Activated T-cell treated with anti-CD3 and anti-CD28 coated beads, Interleukin-2, amount 50 U/mL, for 24 hours (primary cell): ENCODE measurements at places on chromosomes 5 and 9.
A peak's percentile ranks its signal among the peaks of the same experiment; 100 is the strongest.

- no peak for DNase-seq
- no peaks in the 10 kb centered on the region for H3K27me3 ChIP-seq
- H3K27ac ChIP-seq = peak overlapping the region; percentile 68
- H3K4me1 ChIP-seq = no peaks in the 10 kb centered on the region
Measured at GRCh38 chr9:128333451-128333869, 6.9 kb upstream of the SLC27A4 start.

DNA sequence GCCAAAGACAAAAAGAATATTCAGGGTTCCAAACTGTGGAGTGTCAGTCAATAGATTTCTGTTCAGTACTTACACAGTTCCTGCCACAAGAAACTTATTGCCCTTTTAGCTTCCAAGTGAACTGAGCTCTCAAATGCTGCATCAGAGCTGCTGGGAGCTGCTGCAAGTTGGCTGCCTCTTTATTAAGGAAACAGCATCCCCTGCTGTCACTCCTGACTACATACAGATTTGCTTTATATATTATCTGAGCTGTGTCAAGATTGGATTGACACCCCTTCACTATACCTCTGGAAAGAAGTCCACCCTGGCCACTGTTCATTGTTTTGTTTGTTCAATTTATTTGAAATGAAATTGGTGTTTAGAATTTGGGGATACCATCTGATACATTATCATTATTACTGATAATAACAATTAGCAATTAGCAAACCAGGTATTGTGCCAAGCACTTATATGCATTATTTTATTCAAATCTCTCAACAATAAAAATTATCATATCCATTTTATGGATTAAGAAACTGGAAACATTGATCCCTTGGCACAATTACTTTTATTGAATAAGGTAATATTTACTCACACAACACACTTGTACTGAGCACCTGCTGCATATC, 16.4 kb upstream of the C5orf58 start:
- no peak overlapping the region for H3K27ac ChIP-seq
- no peak overlapping the region for H3K4me3 ChIP-seq
- no peaks in the 10 kb centered on the region for H3K36me3 ChIP-seq
- DNase-seq = no peak
- no peaks in the 10 kb centered on the region for H3K27me3 ChIP-seq

DNA sequence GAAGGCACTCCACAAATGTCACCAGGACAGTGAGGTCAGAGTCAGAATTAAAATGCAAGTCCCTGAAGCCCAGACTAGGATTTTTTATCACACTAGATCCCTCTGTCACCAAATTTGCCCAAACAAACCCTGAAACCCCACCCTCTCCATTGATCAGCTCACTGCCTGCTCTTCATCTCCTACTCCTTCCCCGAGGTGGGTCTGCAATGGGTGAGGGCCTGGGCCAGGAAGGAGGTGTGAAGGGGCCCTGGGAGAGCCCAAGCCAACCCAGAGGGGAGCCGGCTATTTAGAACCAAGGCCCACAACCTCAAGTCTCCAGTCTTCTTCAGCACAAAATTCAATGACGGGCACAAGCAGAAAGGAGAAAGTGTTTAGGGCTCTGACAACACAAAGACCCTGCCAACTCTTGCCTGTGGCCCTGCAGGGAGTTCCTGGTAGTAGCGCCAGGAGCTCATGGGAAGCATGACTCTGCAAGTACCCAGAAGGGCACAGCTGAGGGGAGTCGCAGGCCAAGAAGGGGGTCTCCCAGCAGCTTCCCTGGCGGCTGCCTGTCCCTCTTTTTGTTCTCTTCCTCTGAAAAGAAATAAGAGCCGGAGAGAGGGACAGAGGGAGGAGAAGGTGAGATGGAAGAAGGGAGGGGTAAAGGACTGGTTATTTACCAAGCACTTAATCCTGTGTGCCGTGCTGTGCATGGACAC, 5.5 kb downstream of the FOXI1 start:
- no peak for DNase-seq
- H3K27ac ChIP-seq = no peak overlapping the region
- H3K36me3 ChIP-seq = no peaks in the 10 kb centered on the region
- H3K4me1 ChIP-seq = no peaks in the 10 kb centered on the region
- H3K27me3 ChIP-seq = peaks cover 2% of the 10 kb centered on the region

GRCh38 chr5:2715856-2716255, 35.6 kb downstream of the IRX2 start:
- H3K27ac ChIP-seq = no peak overlapping the region
- no peaks in the 10 kb centered on the region for H3K36me3 ChIP-seq
- no peaks in the 10 kb centered on the region for H3K4me1 ChIP-seq
- H3K4me3 ChIP-seq = no peak overlapping the region
- H3K27me3 ChIP-seq = peaks cover 4% of the 10 kb centered on the region

DNA sequence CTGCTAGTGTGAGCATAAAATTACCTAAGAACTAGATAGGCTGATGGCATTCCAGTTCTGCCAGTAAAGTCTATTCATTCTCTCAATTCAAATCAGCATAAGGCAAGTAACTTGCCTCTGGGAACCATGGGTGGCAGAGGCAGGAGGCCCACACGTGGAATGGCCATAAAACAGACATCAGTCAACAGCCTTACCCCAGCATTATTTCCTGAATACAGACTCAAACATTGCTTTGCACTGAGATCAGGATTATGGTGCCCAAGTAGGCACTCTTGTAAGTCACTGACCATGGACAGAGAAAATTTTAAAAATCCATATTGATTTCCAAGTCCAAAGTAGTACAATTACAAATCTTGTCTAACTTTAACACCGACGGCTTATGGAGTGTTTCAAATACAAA, 157.7 kb downstream of the NR2F1-AS1 start:
- H3K27ac ChIP-seq = no peak overlapping the region
- no peaks in the 10 kb centered on the region for H3K36me3 ChIP-seq
- no peak overlapping the region for H3K4me3 ChIP-seq
- no peak for DNase-seq

- no peak overlapping the region for H3K4me3 ChIP-seq
Measured at GRCh38 chr5:9468060-9468388, 77.9 kb downstream of the SEMA5A start.

DNA sequence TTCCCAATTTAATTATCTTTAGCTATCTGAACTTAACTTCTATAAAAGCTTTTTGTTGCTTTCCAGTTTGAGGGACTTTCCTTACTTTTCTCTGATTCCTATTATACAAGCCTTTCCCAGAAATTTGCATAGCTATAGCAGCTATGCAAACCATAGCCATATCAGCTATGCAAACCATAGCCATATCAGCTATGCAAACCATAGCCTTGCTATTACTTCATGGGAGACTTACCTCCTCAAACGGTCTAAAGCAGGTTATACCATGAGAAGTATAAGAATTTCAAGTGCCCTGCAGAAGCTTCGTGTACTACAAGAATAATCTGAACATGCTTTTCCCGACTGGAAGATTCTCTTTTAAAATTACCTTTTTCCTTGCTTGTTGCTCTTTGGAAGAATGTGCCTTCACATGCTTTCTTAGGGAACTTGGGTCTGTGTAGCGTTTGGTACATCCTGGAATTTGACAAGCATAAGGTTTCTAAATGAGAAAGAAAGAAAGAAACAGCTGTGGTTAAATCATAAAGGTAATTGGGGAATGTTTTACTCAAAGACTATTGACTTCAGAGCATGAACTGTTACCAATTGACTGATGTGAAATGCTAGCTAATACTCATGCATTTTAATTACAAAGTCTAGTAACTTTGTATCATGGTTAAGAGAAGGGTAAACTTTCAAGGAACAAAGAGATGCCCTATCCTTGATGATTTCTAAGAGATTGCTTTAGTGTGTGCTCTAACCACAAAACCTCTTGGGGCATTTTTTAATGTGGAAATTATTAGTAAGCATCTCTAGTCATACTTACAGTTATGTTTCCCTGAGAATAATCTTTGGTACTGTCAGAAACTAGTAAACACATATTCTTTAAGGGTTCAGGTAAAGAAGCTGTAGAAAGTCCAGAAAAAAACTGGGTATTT, 367.6 kb downstream of the GLIS3 start:
- no peaks in the 10 kb centered on the region for H3K27me3 ChIP-seq
- peaks cover 9% of the 10 kb centered on the region for H3K36me3 ChIP-seq
- no peak overlapping the region for H3K4me3 ChIP-seq
- no peak for DNase-seq

- no peak overlapping the region for H3K4me3 ChIP-seq
- H3K27me3 ChIP-seq = no peaks in the 10 kb centered on the region
- no peak overlapping the region for H3K27ac ChIP-seq
Measured at GRCh38 chr5:5231576-5231975, 91.4 kb downstream of the ADAMTS16 start.

DNA sequence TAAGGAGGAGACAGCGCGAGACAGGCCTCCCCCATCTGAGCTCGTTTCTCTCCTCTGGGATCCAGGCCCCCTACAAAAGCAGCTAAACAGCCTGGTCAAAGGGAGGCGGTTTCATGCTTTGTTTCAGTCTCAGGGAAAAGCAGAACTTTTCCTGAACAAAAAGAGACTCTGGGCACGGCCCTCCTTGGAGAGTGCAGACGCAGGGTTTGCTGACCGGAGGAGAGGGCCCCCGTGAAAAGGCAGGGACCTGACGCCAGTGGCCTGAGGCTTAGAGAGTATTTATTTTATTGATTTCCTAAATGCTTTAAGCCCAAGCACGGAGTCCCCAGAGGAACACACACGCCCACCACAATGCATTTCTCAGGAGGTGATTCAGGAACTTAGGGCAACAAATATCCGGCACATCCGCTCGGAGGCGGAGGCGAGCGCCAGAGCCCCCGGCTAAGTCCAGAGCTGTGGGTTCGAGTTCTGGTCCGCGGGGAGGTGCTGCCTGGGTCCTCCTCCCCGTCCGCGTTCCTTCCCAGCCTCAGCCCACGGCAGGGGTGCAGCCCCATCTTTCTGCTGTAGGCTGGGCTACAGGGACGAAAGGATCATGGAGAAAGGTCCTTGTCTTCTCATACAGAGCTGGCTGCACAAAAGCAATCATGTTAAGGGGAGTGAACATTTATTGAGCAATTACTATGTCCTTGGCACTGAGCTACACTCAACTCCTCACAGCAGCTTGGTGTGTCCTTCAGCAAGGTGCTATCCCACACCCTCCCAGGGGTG, 40.0 kb downstream of the PTGES start:
- H3K27me3 ChIP-seq = no peaks in the 10 kb centered on the region
- H3K36me3 ChIP-seq = no peaks in the 10 kb centered on the region
- no peak for DNase-seq

DNA sequence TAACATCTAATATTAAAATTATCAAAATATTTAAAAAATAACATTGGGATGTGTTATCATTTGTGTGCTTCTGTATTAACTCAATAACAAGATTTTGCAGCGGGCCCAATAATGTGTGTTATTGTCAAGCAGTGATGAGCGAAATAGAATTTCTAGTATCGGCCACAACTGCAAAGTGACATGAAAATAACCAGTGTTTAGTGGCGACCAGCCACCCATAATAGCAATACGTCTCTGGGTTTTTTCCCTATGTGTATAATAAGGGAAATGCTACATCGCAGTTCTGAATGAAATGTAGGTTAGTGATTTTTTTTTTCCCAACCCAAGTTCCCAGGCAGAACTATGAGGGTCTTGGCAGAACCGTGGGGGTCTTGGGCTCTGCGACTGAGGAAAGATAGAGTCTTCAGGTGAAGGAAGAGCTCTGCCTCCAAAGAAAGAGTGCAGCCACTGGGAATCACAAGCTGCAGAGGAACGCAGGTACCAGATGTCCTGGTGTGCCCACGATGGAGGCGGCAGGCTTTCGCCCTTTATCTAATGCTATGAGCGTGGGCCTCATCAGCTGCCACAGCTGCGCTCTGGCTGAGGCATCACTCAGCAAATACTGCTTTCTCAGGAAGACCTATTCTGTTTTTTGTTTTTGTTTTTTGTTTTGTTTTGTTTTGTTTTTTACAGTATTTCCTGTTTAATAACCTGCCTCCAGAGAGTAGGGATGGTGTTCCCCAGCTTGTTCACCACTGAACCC, 235.0 kb downstream of the ROR2 start:
- no peak overlapping the region for H3K27ac ChIP-seq
- H3K4me3 ChIP-seq = no peak overlapping the region
- DNase-seq = no peak

DNA sequence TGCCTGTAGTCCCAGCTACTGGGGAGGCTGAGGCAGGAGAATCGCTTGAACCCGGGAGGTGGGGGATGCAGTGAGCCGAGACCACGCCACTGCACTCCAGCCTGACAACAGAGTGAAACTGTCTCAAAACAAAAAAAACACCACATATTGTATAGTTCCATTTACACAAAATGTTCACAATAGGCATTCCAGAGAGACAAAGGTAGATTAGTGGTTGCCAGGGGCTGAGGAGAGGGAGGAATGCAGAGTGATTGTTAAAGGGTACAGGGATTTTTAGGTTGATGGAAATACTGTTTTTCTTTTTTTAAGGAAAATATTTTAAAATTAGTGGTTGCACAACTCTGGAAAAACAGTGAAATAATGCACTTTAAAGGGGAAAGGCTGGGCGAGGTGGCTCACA, 19.6 kb downstream of the ETF1 start:
- peaks cover 40% of the 10 kb centered on the region for H3K4me1 ChIP-seq
- no peak overlapping the region for H3K27ac ChIP-seq
- H3K27me3 ChIP-seq = no peaks in the 10 kb centered on the region
- H3K36me3 ChIP-seq = peaks cover 86% of the 10 kb centered on the region

- peak overlapping the region; percentile 1 for H3K4me3 ChIP-seq
- DNase-seq = no peak
- peak overlapping the region; percentile 88 for H3K27ac ChIP-seq
- no peaks in the 10 kb centered on the region for H3K27me3 ChIP-seq
- peaks cover 20% of the 10 kb centered on the region for H3K4me1 ChIP-seq
Measured at GRCh38 chr9:33320568-33321261, 30.4 kb downstream of the NFX1 start.

- peaks cover 1% of the 10 kb centered on the region for H3K4me1 ChIP-seq
- H3K4me3 ChIP-seq = no peak overlapping the region
- no peaks in the 10 kb centered on the region for H3K36me3 ChIP-seq
- DNase-seq = no peak
- no peak overlapping the region for H3K27ac ChIP-seq
Measured at GRCh38 chr5:150492621-150493020, 15.3 kb upstream of the NDST1 start.

DNA sequence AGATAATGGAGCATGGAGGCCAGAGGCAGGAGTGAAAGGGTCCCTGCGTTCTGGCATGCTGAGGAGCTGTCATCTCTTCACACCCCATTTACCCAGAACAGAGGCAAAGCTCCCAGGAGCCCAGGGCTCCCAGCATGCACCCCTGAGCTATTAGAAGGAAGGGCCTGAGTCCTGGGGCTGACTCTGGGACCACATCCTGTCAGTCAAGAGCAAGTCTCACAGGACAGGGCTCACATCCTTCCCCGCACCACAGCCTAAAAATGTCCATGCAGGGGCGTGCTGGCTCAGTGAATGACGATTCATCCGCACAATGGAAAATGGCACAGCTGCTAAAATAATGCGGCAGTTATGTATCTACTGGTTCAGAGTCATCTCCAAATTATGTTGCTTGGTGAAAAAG, 31.4 kb downstream of the CAMK2A start:
- H3K4me1 ChIP-seq = no peaks in the 10 kb centered on the region
- no peak overlapping the region for H3K27ac ChIP-seq
- H3K36me3 ChIP-seq = no peaks in the 10 kb centered on the region
- no peak overlapping the region for H3K4me3 ChIP-seq

GRCh38 chr9:30349526-30350513, 2034.6 kb upstream of the ACO1 start:
- H3K4me3 ChIP-seq = no peak overlapping the region
- H3K4me1 ChIP-seq = no peaks in the 10 kb centered on the region
- no peak for DNase-seq
